Muscle of back (tissue), 13 donors: ENCODE measurements at places on chromosomes 1 and 21. TPM values are rescaled to one million over a fixed set of nuclear protein-coding genes. Genes with fewer than 3 reads are reported as not detected.

The SLC9C2 gene
- polyA plus RNA-seq: not detected

GRCh38 chr1:56034222-56034621, 545.1 kb downstream of the PLPP3 start:
- DNase-seq: no peak

DNA sequence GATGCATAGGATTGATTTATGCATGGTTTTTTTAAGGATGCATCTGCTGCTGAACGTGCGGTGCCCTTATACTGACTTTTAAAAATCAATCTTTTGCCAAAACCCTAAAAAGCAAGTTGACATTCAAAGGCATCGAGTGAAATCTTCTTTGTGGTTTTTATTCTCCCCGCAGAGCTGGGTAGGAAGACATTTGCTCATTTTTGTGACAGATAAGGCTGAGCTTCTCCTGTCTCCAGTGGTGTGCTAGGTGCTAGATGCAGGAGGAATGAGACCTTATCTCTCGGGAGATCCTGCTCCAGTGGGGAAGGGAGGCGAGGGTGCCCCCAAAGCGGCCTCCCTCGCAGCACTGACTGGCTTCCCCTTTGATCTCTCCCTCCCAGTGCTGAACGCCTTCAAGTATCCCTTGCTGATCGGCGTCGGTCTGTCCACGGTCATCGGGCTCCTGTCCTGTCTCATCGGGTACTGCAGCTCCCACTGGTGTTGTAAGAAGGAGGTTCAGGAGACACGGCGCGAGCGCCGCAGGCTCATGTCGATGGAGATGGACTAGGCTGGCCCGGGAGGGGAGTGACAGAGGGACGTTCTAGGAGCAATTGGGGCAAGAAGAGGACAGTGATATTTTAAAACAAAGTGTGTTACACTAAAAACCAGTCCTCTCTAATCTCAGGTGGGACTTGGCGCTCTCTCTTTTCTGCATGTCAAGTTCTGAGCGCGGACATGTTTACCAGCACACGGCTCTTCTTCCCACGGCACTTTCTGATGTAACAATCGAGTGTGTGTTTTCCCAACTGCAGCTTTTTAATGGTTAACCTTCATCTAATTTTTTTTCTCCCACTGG, 14.9 kb upstream of the CD101 start:
- DNase-seq: no peak

The CD58 gene
- 14.6 TPM for polyA plus RNA-seq

DNA sequence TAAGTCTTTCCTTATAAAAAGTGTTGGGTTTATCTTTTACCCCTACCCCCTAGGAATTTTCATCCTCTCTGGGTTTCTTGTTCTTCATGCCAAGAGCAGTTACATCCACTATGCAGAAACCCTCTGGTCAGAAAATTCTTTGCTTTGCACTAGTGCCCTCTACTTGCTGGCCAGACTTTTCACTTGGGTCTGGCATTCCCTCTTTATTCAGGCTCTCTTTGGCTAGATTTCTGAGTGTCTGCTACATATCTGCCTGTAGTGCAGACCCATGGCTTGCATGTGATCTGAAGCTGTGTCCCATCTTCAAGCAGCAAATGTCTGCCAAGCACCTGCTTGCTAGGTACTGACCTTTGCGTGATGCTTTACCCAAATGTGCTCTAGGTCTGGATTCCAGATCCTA, 237.0 kb downstream of the GPATCH2 start:
- DNase-seq: peak; percentile 11

DNA sequence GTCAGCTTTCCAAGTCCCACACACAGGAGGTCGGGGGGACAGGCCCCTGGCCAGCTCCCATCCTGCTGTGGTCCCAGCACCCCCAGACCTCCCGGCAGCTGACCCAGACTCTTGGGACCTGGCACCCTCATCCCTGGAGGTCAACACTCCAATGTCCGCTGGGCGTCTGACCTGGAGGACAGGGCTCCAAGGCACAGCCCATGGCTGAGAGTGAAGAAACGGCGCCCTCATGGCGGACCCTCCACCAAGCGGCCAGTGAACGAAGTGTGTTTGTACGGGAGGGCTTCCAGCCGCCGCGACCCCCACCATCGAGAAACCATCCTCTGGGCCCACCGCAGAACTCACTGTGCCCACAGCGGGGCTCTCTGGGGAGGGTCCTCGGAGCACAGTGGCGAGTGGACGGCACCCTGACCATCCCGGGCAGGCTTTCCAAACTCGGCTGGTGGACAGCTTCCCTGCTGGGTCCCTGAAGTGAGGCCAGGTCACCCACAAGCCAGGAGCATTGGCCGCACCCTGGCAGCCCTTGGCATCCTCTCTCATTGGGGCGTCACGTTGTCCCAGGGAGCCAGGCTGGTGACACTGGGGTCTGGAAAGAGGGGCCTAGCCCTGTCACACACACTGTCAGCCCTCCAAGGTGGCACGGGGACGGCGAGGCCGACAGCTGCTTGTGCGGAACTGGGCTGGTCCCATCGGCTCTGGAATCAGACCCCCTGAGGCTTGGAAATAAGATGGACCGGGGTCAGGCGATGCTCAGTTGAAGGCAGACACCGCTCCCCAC, 47.8 kb upstream of the COL6A2 start:
- no peak for DNase-seq

- peak; percentile 61 for DNase-seq
Measured at GRCh38 chr1:243924188-243924587, 74.1 kb upstream of the AKT3 start.

DNA sequence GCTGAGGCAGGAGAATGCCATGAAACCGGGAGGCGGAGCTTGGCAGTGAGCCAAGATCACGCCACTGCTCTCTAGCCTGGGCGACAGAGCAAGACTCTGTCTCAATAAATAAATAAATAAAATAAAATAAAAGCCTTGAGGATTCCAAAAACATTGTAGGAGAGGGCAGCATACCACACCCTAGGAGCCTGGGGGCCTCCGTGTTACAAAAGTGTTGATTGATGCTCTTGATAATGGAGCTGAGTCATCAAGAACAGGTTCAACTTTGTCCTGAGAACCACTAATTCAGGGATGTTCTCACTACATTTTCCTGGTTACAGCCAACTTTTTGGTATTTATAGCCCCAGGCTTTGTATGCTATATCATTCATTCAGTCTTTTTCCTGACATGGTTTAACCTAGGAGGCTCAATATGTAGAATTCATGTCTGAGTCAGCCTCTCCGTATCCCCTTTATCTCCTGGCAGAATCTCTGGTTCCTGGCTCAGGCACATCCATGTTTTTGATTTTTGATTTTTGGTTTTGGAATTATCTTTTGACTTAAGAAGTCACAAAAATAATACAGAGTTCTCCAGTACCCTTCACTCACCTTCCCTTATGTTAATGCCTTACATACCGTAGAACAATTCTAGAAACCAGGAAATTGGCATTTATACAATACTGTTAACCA, 69.4 kb downstream of the LRRC8D start:
- DNase-seq: peak; percentile 33

The CDC20 gene
- polyA plus RNA-seq: 16.2 TPM

DNA sequence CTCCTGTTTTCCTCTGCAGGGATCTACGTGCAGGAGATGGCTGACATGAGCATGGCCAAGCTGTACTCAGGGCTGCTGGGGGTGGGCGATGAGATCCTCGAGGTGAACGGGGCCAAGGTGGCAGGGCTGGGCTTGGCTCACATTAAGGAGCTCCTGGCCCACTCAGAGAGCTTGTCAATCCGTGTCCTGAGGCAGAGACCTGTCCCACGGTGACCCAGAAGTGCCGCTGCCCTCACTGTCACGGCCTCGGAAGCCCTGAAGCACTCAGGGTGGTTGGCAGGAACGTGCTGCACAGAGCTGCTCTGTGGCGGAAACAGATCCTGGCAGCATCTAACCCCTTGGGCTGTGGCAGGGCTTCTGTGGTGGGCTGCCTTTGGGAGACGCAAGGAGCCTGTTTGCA, 37.6 kb downstream of the KIAA1614 start:
- no peak for DNase-seq

The WNT9A gene
- 5.5 TPM for polyA plus RNA-seq

DNA sequence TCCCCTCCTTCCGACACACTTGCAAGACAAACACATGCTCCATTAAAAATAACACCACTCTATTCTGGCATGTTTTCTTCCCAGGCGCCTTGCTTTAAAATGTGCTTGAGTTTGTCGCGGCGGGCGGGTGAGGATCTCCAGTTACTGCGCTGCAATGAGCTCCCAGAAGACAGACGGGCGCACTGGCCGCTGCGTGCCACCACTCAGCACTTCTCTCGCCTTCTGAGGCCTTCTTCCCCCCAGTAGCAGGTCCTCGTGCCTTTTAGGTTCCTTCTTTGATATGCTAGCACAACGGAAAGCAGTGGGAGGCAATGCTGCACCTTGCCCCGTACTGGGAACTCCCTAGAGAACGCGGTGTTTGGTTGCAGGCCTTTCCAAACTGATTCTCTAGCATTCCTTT, 279.5 kb upstream of the NR5A2 start:
- peak; percentile 13 for DNase-seq
